ENCODE measurements at places on chromosomes 1 and 21. TPM values are rescaled to one million over a fixed set of nuclear protein-coding genes. Genes with fewer than 3 reads are reported as not detected.
A peak's percentile ranks its signal among the peaks of the same experiment; 100 is the strongest.

DNA sequence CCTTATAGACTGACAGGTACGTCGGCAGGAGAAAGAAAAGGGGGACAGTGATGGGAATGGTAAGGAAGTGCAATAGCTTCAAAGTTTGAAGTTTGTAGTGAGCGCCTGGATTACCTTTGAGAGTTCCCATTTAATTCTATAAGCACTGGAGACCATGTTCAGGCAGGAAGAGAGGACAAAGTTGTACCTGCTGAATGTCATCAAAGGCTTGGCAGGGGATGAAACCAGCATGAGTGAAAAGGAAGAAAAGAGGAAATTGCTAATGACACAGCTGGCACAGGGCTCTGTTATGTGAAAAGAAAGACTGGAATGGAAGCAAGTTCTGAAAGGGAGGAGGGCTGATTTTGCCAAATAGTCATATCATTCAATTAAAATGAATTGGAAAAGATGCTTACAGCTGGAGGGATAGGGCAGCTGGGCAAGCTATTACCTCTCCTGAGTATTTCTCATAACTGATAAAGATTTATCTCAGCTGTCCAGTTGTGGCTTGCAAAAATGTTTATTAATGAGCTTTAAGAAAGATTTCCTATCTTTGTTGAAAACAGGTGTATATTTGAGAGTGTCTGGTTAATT lies 109.2 kb downstream of the HMCN1 start:
- H3K4me1 ChIP-seq, result no peaks in the 10 kb centered on the region
- H3K36me3 ChIP-seq, result no peaks in the 10 kb centered on the region
- H3K27me3 ChIP-seq, result no peaks in the 10 kb centered on the region

DNA sequence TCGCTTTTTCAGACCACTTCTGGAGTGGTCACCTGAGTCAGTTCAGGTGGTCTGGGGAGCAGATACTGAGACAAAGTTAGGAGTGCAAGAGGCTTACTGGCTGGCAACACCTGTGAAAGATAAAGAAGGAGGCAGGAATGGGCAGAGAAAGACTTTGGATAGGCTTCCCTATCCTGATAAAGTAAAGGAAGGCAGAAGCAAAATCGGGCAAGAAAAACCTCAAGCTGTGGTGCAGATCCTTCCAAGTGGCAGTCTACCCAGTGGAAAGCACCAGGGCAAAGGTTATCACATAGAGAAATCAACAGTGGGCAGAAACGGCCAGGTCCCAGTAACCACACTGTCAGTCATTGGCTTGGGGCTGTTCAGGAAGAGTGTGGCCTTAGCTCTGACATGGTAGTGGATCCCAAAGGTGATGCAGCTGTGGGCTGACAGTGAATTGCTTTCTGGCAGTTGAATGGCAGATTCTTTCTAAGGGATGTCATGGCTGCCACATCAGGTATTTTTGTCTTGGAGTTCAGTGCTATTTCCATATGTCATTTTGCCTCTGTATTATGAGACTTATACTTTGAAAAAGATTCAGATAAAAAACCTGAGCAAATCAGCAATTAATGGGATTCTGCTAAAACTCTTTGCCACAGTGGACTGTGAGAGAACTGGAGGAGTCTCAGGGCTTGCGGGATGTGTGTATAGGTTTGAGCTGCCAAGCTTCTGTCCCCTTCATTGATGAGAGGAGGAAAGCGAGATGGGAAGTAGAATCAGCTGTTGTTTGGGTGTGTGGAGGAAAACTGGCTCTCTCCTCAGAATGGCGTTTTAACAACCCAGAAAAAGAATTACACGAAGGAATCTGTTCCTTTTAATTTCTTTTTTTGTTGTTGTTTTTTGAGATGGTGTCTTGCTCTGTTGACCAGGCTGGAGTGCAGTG lies 8.1 kb upstream of the CGN start:
- peaks cover 6% of the 10 kb centered on the region for H3K4me1 ChIP-seq
- no peaks in the 10 kb centered on the region for H3K36me3 ChIP-seq
- H3K4me3 ChIP-seq, result no peak overlapping the region
- peaks cover 31% of the 10 kb centered on the region for H3K27me3 ChIP-seq

- peaks cover 11% of the 10 kb centered on the region for H3K4me1 ChIP-seq
- H3K36me3 ChIP-seq, result no peaks in the 10 kb centered on the region
- no peak for DNase-seq
- H3K27me3 ChIP-seq, result peaks cover 2% of the 10 kb centered on the region
Measured at GRCh38 chr1:235002706-235003300, 125.8 kb downstream of the TOMM20 start.

GRCh38 chr1:205928317-205928716 lies 14.9 kb downstream of the SLC26A9 start:
- H3K27me3 ChIP-seq, result peaks cover 23% of the 10 kb centered on the region
- no peak for DNase-seq
- H3K27ac ChIP-seq, result no peak overlapping the region
- H3K4me1 ChIP-seq, result peaks cover 25% of the 10 kb centered on the region
- no peak overlapping the region for H3K4me3 ChIP-seq

DNA sequence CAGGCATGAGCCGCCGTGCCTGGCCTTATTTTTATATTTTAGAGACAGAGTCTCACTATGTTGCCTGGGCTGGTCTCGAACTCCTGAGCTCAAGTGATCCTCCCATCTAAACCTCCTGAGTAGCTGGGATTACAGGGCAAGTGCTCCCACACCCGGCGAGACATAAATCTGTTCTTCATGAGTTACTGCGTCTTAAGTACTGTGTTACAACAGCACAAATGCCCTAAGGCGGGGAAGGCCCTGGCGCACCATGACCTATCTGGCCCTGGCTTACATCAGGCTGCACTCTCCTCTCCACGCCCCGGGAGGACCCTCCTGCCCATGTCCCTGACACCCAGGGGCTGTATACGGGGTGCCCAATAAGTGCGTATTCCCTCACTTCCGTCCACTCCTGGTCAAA lies 4.3 kb downstream of the GPR153 start:
- H3K4me1 ChIP-seq, result no peaks in the 10 kb centered on the region
- DNase-seq, result no peak
- H3K4me3 ChIP-seq, result no peak overlapping the region
- no peak overlapping the region for H3K27ac ChIP-seq
- no peaks in the 10 kb centered on the region for H3K36me3 ChIP-seq

DNA sequence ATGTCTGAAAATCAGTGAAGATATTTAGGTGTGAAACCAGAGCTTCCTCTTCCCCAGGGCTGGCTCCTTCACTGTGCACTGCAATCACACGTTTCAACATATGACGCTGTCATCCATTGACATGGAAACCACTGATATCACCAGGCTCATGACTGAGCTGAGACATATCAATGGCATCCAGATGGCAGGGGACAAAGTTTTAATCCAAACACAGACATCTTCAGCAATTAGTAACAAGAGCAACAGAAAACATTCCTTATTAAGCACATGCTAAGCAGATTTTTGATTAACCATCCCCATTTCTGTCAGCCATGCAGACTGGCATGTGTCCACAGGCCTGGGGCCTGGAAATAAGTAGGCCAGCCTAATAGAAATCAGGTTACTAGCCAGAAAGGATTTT lies 108.0 kb upstream of the ADAR start:
- DNase-seq, result no peak
- H3K4me1 ChIP-seq, result peaks cover 16% of the 10 kb centered on the region
- peaks cover 37% of the 10 kb centered on the region for H3K27me3 ChIP-seq
- H3K4me3 ChIP-seq, result no peak overlapping the region

DNA sequence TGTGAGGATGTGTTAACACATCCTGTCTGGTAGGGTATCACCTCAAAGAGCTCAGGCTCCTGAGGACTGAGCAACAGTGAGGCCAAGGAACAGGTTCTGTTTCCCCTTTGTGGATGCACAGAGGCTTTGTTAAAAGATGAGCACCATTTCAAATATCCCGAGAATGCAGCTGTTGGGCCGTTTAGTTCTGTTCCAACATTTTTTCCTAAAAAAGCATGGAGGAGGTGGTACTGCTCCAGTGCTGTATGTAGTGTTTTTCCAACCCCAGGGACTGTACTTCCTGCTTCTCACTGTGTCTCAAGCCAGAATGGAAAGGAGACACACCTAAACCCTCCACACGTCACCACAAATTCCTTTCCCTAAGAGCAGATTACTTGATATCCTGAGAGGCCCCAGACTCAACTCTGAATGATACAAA lies 53.8 kb upstream of the BCL10 start:
- H3K4me1 ChIP-seq, result peaks cover 97% of the 10 kb centered on the region
- H3K36me3 ChIP-seq, result peaks cover 54% of the 10 kb centered on the region
- H3K27me3 ChIP-seq, result peaks cover 25% of the 10 kb centered on the region
- DNase-seq, result peak; percentile 79
- H3K27ac ChIP-seq, result peak overlapping the region; percentile 99

GRCh38 chr1:220044678-220045355 lies 1.5 kb downstream of the EPRS1 start:
- H3K27me3 ChIP-seq, result no peaks in the 10 kb centered on the region
- H3K36me3 ChIP-seq, result no peaks in the 10 kb centered on the region
- peaks cover 34% of the 10 kb centered on the region for H3K4me1 ChIP-seq
- DNase-seq, result no peak

DNA sequence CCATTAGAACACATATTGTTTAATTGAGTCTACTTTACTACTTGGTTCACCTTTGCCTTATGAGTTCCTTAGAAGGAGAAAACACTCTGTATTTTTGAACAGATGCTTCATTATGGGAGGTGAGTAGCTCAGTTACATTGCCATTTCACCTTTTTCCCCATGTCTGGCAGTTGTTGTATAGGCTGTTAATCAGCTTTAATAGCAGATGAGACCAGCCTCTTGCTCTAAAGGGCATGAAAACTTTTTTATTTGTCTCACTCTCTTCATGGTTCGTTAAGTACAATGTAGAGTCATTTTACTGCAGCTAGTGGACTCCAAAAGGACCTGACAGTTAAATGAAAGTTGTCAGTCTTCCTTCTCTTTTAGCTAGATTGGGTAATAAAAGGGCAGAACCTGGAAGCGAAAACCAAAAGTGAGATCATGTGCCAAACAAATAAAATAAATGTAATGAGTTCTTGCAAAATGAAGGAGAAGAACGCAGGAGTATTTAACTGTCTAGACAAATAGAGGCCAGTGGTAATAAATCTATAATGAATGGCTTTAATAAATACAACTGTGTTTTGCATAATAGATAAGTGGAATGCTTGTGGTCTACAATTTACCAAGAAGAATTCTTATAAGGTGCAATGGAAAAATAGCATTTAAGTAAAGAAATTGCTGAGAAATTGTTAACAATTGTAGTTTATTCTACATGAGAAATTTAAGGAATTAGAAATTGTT lies 180.0 kb upstream of the NEGR1 start:
- H3K27ac ChIP-seq, result no peak overlapping the region
- H3K36me3 ChIP-seq, result no peaks in the 10 kb centered on the region

GRCh38 chr21:35024513-35024912 lies 24.6 kb downstream of the RUNX1 start:
- H3K27me3 ChIP-seq, result 0 out of 2 replicates have a peak, but pooled peaks cover 2% of the 10 kb centered on the region
- DNase-seq, result no peak
- H3K36me3 ChIP-seq, result peaks cover 47% of the 10 kb centered on the region
- no peak overlapping the region for H3K4me3 ChIP-seq

- no peak for DNase-seq
- peaks cover 5% of the 10 kb centered on the region for H3K27me3 ChIP-seq
- no peak overlapping the region for H3K4me3 ChIP-seq
- H3K27ac ChIP-seq, result no peak overlapping the region
- H3K36me3 ChIP-seq, result peaks cover 20% of the 10 kb centered on the region
- peaks cover 11% of the 10 kb centered on the region for H3K4me1 ChIP-seq
Measured at GRCh38 chr1:109479311-109479710, 4.4 kb upstream of the ATXN7L2 start.

DNA sequence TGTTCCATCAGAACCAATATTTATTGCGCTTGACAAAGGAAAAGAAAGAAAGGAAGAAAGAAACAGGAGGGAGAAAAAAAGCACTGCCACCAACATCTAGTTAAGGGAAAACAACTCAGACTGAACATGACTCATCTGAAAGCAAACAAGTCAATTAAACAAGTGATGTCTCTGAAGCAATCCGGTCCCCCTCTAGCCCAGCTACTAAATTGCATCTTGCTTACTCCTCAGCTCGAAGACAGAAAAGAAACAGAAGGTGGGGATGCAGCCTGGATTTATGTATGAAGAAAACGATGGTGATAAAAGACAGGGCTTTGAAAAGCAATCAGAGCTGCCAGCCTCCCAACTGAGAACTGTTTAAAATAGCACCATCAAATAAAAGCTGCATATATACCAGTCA lies 188.2 kb downstream of the OMA1 start:
- H3K36me3 ChIP-seq, result no peaks in the 10 kb centered on the region
- no peak overlapping the region for H3K27ac ChIP-seq
- peak; percentile 57 for DNase-seq
- peak overlapping the region; percentile 9 for H3K4me3 ChIP-seq
- peaks cover 12% of the 10 kb centered on the region for H3K4me1 ChIP-seq

GRCh38 chr1:79549201-79549600 lies 542.7 kb upstream of the ADGRL4 start:
- no peaks in the 10 kb centered on the region for H3K27me3 ChIP-seq
- no peaks in the 10 kb centered on the region for H3K36me3 ChIP-seq
- no peak overlapping the region for H3K27ac ChIP-seq
- DNase-seq, result no peak
- no peaks in the 10 kb centered on the region for H3K4me1 ChIP-seq

The ZMYND12 gene
- not detected for total RNA-seq

The RPTN gene
- total RNA-seq, result not detected

The ACOT11 gene
- 2.9 TPM for total RNA-seq

The KIF14 gene
- total RNA-seq, result 5.4 TPM

All from HFFc6 (cell line).